GM04504 (cell line): ENCODE measurements at places on chromosomes 12 and 14.

GRCh38 chr12:41736436-41736835 lies 408.2 kb downstream of the GXYLT1 start:
- no peak for DNase-seq

DNA sequence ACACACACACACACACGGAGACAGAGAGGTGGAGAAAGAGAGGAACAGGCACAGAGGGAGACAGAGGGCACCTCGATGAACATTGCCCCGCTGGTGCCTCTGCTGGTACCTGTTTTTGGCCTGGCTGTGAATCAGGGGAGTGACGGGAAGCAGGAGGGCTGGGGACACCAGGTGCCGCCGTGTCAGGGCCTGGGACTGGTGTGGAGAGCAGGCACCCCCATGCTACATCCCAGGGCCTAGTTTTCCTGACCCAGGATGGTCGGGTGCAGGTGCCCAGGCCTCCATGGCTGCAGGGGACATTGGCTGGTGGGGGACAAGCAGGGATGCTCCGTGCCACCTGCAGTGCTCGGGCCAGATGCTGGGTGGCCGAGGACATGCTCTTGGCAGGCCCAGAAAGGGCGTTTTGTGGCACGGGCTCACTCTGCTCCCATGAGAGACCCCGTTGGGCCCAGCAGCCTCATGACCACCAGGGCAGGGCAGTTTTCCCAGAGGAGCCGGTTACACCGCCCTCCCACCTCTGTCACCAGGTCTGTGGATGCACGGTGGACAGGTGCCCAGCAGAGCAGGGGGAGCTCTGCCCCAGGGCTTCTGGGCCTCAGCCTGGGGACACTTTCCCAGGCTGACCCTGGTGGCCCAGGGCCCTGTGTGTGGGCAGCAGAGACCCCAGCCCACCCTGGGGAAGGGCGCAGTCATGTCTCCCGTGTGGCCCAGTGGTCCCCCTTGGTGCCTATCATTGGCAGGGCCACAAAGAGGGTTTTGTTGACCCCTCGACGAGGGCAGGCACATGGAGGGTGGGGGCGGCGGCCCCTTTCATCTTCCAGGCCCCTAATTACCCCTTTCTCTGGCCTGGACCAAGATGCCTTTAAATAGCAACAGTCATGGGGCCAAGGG lies 207.5 kb upstream of the RTL1 start:
- DNase-seq, result no peak

- DNase-seq, result no peak
Measured at GRCh38 chr12:68374307-68374982, 42.3 kb upstream of the MDM1 start.

- no peak for DNase-seq
Measured at GRCh38 chr12:2614341-2614740, 180.4 kb upstream of the FKBP4 start.

GRCh38 chr12:6044082-6044481 lies 80.4 kb downstream of the VWF start:
- no peak for DNase-seq

DNA sequence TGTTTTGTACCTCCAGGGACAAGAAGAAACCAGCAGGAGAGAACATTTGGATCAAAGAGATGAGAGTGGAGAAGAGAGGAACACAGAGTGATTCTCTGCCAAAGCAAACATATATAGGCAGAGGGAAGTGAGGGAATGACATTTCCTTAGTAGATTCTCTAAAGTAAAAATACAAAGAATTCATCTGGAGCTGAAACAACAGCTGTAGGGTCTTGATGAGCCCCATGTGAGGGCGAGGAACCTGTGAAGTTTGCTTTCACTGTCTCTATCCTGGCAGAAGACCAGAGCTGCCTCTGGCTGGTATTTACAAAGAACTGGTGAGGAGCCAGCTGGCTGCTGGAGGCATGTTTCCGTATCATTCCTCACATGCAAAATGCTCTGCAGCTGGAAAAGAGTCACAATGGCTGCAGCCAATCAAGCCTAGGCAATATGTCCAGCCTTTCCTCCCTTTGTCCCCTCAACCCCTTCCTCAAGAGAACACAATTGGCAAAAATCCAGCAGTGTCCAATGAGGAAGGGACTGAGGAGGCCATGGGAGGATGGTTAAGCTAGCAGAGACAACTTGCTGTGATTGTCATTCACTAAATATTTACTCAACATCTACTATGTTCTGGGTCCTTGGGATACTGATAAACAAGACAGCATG lies 122.5 kb downstream of the PHLDA1 start:
- DNase-seq, result peak; percentile 67

DNA sequence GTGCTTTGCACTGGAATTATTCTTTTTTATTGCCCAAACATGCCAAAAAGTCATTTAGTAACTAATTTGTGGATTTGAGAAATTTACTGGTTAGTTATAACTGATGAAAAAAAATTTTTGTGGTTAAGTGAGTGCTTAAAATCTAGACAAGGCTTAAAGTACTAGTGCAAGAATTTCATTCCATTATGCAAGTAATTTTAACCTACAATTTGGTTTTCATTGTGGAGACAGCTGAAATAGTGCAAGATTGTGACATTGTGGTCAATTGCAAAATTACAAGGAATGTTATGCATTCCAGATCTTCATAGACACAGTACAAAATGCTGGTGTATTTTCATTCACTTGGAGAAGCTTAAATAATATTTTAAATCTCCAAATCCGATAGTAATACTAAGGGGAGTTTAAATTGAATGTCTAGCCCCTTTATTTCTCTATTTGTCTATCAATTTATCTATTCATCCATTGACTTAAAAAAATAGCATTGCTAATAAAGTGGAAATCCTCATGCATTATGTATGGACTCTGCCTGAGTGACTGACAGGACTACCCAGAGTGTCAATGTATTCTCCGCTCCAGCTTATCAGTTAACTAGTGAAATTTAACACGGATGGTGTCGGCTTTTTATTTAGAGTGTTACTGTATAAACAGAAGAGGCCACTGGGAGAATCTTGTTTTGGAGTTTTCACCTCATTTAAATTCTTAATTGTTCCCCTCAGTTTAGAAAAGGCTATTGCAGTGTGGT lies 125.9 kb downstream of the ALX1 start:
- DNase-seq, result peak; percentile 59

- DNase-seq, result no peak
Measured at GRCh38 chr12:93793983-93794382, 116.8 kb downstream of the CRADD start.

DNA sequence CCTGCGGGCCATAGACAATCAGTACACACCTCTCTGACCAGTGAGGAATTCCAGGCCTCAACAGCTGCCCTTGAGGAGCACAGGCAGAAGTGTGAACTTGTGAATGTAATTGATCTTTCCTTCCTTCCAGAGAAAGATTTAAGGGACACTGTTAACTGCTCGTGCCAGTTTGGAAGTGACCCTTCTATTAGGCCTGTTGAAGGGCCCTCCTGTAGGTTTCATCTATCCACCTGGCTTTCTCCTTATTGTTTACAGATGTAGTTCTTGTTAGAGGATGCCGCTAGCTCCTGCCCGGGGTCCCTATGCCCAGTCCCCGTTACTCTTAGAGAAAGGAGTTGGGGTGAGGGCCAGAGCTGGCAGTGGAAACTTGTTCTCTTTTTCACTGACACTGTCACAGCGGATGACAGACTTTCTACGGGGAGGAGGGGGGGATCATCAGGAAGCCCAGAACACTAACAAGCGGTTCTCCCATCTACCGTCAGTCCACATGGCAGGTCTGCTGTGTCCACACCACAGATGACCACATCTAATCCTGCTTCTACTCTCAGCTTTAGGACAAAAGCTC lies 42.6 kb downstream of the SH2B3 start:
- no peak for DNase-seq

GRCh38 chr12:4881266-4882064 lies 28.2 kb upstream of the KCNA1 start:
- DNase-seq, result no peak

DNA sequence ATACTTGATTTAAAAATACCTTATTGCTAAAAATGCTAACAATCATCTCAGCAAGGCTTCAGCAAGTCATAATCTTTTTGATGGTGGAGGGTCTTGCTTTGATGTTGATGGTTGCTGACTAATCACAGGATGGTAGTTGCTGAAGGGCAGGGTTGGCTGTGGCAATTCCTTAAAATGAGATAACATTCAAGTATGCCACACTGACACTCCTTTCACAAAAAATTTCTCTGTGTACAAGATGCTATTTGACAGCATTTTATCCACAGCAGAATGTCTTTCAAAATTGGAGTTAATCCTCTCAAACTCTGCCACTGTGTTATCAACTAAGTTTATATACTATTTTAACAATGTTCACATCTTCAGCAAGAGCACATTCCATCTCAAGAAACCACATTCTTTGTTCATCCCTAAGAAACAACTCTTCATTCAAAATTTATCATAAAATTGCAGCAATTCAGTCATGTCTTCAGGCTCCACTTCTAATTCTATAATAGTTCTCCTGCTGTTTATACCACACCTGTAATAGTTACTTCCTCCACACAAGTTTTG lies 16.1 kb downstream of the SCAF11 start:
- no peak for DNase-seq

- DNase-seq, result no peak
Measured at GRCh38 chr12:2877047-2877952, at the start of the genes FOXM1 and RHNO1. Gene FOXM1, minus strand, starts transcription at chr12:2877174. Its CDS starts 2,696 bp downstream, at chr12:2874478. Gene RHNO1, plus strand, starts transcription at chr12:2877223. Its CDS starts 8,144 bp downstream, at chr12:2885367.

- no peak for DNase-seq
Measured at GRCh38 chr12:110927546-110927945, 7.2 kb upstream of the MYL2 start.

- no peak for DNase-seq
Measured at GRCh38 chr12:62005615-62006014, 254.6 kb upstream of the USP15 start.

GRCh38 chr14:32677129-32677780 lies 261.4 kb upstream of the NPAS3 start:
- DNase-seq, result no peak

DNA sequence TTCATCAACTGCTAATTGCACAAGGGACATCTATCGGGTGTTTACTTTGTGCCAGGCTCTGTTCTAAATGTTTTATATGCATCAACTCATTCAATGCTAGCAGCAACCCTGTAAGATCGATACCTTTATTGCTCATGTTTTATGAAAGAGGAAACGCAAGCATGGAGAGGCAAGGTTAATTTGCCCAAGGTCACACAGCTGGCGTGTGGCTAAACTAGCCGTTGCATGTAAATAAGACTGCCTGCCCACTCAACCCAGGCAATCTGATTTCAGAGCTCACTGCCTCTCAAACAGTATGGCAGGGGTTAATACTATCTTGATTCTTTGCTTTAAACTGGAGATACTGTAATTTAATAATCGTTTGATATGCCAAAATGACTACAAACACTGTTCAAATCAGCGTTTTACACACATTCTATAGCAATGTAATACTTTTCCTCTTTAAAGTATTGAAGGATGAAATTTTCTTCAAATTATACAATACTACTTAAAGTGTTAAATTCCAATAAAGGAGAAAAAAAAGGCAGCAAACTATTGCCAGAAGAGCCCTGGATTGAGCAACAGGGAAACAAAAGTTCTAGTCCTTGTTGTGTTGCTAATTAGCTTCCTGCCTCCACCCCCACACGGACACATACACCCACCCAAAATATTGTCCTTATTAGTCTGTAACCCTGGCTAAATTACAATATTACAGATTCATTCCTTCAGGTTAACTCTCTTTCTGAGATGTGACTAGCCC lies 39.1 kb upstream of the DHRS7 start:
- DNase-seq, result no peak

- DNase-seq, result no peak
Measured at GRCh38 chr12:98469109-98469508, 46.3 kb upstream of the TMPO start.

DNA sequence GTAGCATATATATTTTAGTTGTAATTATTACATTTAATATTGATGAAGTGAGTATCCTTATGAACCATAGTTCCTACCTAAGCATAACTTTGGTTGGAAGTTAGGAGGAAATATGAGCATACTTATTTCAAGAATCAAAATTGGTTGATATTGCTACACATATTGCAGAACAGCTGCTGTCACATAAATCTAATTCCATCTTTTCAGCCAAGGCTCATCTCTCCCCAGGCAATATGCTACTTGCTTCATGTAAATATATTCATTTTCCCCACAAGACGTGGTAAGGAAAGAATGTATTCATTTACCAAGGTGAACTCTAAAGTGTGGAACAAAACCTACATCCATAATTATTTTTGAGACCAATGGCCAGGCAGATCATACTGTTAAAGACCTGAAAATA lies 62.5 kb upstream of the HIF1A start:
- no peak for DNase-seq

- no peak for DNase-seq
Measured at GRCh38 chr14:59699442-59699841, 122.8 kb upstream of the CCDC175 start.
